Glomerular endothelial cell (primary cell): ENCODE measurements at places on chromosomes 5 and 9.
A peak's percentile ranks its signal among the peaks of the same experiment; 100 is the strongest.

DNA sequence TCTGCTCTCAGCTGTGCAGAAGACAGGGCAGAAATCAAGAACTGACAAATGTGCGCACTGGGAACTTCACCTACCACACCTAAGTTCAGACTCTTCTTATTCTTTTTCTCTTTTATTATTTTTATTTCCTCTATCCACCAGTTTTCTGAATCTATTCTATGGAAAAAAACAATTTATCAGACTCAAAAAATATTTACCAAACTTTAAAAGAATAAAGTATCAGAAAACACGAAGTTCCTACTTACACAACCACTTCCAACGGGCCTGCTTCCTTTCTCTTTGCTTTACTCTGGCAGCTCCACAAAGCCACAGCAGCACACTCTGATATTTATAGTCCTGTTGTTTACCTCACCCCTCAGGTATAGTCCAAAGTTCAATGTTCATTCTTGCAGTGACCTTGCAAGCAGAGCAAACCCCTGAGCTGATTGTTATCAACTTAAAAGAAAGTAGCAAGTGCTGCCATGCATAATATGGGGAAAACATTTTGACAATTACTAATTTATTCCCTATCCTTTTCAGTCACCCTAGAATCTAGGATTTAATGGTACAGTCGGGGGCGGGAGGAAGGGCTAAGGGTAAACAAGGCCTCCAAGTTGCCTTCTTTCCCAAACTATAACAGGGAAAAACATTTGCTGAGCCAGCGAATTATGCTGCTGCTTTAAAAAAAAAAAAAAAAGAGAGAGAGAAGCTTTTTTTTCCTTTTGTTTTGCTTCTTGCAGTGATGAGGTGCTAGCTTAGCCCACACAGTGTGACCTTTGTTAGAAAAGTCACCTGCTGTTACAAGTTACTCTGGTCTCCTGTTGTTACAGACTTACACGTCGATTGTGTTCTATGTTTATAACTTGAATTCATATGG, at the start of gene SELENOP:
SELENOP (minus strand) TSS at position 302 of the 856 bp plus-strand sequence. CDS start 3,539 bp downstream, outside the sequence.
- no peak for DNase-seq

GRCh38 chr5:141880961-141881801, 3.0 kb upstream of the PCDH1 start:
- no peak for DNase-seq

- DNase-seq: no peak
Measured at GRCh38 chr5:116468583-116468982, 106.0 kb downstream of the SEMA6A start.

- no peak for DNase-seq
Measured at GRCh38 chr9:77210116-77210515, 32.8 kb downstream of the VPS13A start.

- peak; percentile 34 for DNase-seq
Measured at GRCh38 chr9:135718616-135719015, 16.6 kb downstream of the KCNT1 start.

GRCh38 chr5:121533814-121534213, 317.9 kb upstream of the FTMT start:
- DNase-seq: no peak

- DNase-seq: no peak
Measured at GRCh38 chr9:38621434-38622287, 1.3 kb upstream of the ANKRD18A start.

DNA sequence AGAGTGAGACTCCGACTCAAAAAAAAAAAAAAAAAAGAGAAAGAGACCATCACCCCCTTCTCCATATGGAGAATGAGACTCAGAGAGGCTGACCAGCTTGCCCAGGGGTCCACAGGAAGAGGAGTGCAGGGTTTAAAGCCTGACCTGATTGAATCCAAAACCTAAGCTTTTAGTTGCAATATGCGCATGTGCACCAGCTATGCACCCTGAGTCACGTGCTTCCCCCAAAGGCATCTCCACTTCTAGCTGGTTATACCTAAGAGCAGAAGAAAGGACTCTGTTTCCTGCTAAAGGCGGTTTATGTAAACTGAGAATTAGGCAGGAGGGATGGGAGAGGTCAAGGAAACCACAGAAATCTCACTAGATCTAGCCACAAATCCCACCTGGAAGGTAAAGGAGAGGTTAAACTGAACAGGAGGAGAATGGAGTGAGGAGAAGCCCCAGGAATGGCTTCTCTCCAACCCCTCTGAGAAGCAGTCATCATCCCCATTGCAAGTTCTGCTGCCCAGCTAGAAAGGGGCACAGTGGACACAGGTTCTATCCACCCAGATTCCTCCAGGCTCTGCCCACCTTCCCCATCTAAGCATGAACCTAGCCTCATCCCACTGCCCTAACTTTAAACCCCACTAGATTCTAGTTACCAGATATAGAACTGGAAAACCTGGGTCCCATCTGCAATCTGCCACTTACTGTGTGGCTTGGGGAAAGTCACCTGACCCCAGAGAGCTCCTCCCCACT, 171.3 kb downstream of the ACTL7B start:
- DNase-seq: no peak

DNA sequence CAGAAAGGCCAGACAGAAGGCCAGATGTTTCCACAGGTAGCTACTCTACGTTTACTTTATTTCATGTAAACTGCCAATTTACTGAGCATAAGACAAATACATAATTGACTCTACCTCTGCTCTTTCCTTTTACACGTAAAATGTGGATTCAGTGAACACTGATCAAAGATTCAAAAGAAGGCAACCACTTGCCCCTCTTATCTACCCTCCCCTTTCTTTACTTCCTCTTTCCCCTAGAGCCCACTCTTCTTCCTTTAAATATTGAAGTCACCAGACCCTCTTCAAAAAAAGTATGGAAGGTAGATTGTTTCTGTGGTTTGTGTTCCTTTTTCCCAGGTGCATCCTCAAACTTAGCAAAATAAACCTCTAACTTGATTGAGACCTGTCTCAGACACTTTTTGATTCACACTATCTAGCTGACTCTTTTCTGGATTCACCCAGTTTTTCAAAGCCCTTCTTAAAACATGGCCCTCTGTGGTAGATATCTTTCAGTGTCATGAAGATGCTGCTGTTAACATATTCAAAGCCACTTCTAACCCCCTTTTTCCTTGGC, 6.7 kb downstream of the FAM114A2 start:
- no peak for DNase-seq

DNA sequence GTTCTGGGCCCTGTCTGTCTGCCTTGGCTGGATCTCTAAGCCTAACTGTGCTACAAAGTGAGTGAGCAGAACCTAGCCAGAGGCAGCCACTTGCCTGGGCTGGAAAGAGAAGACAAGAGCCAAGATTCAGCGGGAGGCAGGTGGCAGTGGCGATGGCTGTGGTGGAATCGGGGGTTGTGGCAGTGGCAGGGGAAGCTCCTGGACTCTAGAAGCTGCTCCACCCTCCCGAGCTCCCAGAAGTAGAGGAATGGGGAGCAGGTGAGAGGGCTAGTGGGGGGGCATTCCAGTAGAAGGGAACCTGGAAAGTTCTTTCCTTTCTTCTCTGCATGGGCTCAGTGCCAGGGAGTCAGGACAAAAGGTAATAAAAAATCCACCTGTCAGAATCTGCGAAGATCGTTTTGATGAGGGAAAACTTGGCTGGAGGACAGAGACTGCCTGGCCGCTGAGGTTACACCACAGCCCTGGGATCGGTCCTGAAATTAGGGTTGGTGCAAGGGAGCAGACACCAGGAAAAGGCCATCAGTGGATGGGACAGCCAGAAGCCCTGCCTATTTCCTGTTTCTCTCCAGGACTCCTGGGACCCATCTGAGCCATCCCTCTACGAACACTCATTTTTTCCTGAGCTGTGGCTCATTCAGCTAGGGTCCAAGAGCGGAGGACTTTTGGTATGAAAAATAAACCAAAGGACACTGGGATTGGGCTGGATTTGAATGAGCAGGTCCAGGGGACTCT, 1.6 kb downstream of the CRAT start:
- DNase-seq: no peak

DNA sequence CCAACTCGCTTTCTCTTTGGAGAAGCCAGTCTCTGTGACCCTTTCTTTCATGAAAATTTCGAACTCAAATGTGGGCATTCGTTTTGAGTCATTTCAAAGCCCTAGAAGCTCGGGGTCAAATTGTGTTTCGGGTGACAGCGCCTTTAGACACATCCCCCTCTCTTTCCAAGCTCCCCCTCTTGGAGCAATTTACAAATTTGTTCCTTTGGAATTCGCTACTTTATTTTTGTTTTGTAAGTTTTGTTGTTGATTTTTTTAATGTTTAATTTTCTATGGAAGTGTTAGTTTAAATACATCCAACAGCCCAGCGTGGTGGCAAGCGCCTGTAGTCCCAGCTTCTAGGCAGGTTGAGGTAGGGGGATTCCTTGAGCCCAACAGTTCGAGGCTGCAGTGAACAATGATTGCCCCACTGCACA, 4.6 kb upstream of the BARX1 start:
- DNase-seq: no peak

DNA sequence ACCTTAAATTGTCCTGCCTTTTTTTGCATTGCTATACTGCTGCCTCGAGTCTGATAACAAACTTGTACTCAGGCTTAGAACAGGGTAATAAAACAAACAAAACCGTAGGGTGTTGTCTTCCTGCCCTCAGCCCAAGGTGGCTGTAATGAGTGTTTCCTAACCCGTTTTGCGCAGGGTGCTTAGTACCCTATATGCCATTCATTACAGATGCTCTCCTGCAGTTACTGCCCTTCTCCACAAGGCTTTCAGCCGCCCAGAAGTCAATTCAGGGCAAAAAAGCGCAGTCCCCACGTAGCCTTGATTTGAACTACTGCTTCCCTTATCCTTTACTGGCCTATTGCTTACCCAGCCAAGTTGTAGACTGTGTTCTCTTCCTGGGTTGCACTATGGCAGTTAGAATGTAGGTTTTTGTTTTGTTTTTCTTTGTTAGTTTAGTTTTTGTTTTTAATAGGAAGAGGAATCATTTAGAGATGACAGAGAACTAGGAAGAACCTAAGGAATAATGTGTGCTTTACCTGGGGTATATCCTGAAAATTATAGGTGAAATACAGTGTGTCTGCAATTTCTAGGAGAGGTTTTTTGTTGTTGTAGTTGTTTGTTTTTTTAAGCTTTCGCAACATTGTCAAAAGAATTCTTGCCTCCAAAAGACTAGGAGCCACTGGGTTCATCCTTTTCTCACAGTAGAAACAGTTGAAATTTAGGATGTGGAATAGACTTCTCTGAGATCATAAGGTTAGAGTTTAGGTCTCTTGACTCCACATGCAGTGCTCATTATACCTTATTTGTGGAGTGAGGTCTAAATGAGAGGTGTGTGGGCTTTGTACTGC, 1.3 kb downstream of the HMGXB3 start:
- no peak for DNase-seq

DNA sequence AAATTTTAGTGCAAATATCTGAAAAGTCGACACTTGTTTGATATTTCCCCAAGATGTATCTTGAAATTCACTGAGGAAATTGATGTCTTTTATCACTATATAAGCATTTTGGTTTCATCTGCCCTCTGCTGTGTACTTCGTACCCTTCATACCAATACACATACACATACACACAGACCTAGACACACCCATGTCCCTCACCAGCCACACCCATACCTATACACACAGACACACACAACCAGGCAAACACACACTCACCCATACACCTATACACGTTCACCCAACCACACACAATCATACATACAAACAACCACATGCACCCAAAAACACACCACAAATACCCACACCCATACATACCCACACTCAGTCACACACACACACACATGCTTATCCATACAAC, 367.8 kb downstream of the HINT1 start:
- DNase-seq: no peak

DNA sequence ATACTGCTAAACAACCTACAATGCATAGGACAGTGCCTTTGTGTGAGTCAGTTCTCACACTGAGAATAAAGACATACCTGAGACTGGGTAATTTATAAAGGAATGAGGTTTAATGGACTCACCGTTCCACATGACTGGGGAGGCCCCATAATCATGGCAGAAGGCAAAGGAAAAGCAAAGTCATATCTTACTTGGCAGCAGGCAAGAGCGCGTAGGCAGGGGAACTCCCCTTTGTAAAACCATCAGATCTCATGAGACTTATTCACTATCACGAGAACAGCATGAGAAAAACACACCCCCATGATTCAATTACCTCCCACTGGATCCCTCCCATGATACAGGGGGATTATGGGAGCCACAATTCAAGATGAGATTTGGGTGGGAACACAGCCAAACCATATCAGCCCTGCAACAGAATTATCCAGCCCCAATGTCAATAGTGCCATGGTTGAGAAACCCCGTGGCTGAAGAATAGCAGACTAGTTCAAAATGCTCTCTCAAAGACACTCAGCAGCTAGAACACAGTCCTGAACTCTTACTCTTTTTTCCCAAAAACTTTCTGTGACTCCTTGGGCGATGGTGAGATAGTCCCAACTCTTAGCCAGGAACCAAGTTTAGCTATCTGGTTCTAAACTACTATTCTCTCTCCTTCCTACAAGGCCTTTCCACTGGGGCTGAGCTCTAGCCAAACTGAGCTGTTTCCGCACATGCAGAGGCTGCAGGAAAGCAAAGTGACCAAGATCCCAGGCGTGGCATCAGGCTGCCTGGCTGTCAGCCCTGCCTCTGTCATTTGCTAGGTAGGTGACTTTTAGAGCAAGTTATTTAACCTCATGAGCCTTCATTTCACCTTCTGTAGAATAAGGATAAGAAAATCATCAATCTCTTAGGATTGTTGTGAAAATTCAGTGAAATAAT, 21.7 kb downstream of the FAT2 start:
- no peak for DNase-seq

GRCh38 chr9:91572811-91573210, 149.2 kb upstream of the NFIL3 start:
- DNase-seq: no peak

DNA sequence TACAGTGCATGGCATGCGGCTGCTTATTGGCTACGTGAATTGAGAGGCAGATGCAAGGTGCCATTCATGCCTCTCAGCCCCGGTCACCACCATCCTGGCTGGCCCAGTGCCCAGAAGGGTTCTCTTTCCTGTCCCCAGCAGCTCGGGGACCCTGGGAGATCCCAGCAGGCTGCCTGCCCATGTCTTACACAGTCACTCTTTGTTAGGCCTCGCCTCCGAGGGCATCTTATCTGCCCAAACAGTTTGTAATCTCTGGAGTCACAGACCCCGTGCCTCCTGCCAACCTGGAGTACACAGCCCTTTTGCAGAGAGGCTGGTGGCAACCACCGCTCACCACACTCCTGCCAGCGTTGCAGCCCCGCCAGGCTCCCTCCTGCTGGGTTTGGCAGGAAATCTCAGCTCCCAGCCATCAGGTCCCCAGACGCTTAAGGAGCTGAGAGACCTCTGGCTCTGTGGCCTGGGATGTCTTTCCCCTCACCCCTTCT, 7.0 kb upstream of the AK1 start:
- DNase-seq: no peak

GRCh38 chr5:167770461-167770860, 521.0 kb upstream of the WWC1 start:
- DNase-seq: no peak
